ENCODE measurements at places on chromosomes 11 and 22. TPM values are rescaled to one million over a fixed set of nuclear protein-coding genes. Genes with fewer than 3 reads are reported as not detected.
A peak's percentile ranks its signal among the peaks of the same experiment; 100 is the strongest.

DNA sequence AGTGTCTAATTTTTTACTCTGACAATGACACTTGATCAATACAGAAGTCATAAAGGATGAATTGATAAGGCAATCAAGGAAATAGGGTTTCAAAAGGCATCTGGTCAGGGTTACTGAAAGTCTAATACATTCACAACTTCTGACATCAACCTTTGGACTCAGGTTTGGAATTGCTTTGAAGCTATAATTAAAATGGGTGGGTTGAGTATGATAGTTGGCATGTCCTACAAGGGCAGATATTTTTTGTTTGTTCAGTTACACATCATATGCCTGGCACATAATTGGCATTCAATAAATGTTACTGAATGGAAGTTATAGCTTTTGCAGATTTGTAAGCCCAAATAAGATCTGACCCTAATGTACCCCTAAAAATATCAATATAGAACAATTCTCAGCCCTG, 7.3 kb upstream of the FUT4 start:
- DNase-seq: no peak
- no peaks in the 10 kb centered on the region for H3K36me3 ChIP-seq
- H3K27ac ChIP-seq: no peak overlapping the region
- H3K27me3 ChIP-seq: no peaks in the 10 kb centered on the region
- no peak overlapping the region for H3K4me3 ChIP-seq

DNA sequence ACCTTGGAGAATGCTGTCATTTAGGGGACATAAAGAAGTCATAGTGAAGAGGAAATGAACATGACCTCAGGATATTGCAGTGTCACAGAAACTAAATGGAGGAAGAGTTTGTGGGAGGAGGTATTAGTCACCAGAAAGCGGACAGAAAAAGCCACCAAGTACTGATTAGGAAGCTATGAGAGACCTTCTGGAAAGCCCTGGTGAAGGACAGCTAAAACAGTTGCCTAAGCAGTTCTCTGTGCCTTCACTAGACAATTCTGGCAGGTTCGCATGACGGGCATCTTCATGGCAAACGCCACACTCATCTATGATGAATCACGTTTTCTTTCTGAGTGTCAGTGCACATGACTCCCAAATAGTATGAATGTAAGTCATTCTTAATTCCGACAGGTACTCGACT, 325.8 kb downstream of the C11orf87 start:
- H3K4me3 ChIP-seq: no peak overlapping the region
- H3K4me1 ChIP-seq: peaks cover 30% of the 10 kb centered on the region
- no peak for DNase-seq
- peak overlapping the region; percentile 46 for H3K27ac ChIP-seq
- no peaks in the 10 kb centered on the region for H3K27me3 ChIP-seq

- no peaks in the 10 kb centered on the region for H3K36me3 ChIP-seq
- no peak overlapping the region for H3K4me3 ChIP-seq
- H3K27me3 ChIP-seq: peaks cover 48% of the 10 kb centered on the region
- no peak for DNase-seq
These were observed 5.4 kb downstream of the FJX1 start for GRCh38 chr11:35623621-35624168.

- H3K27ac ChIP-seq: no peak overlapping the region
- H3K27me3 ChIP-seq: peaks cover 5% of the 10 kb centered on the region
- H3K4me3 ChIP-seq: no peak overlapping the region
- DNase-seq: no peak
These were observed 4.5 kb downstream of the PARVA start for GRCh38 chr11:12381875-12382274.

DNA sequence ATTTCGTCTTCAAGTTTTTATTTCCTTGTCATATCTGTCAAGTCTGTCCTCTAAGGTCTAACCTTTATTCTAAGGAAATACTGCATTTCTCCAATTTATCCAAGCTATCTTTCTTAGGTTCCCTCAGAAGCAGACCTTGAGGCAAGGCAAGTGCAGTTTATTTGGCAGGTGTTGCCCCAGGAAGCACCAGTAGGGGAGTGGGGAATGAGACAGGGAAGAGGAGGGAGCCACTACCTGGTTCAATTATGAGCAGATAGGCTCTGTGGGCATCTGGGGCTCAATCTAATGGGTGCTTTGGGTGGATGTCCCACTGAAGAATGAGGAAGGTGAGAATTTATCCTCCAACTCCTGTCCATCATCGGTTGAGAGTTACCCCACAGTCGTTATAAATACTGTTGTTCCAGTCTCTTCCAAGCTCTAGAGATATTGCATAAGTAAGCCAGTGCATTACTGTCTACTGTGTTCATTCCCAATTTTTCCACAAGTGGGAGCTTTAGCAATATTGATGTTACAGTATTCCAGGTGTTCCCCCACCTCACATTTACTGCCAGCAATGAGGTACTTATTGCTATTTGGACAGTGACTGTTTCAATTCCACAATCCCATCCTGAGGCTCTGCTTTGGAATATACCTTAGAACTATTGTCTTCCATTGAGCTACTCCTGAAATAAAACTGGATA, 154.9 kb upstream of the CEP126 start:
- H3K4me3 ChIP-seq: no peak overlapping the region
- no peak overlapping the region for H3K27ac ChIP-seq
- no peaks in the 10 kb centered on the region for H3K27me3 ChIP-seq
- no peaks in the 10 kb centered on the region for H3K36me3 ChIP-seq
- no peak for DNase-seq
- no peaks in the 10 kb centered on the region for H3K4me1 ChIP-seq

GRCh38 chr11:35122308-35122707, 16.7 kb upstream of the CD44 start:
- H3K36me3 ChIP-seq: no peaks in the 10 kb centered on the region
- peaks cover 45% of the 10 kb centered on the region for H3K4me1 ChIP-seq

Gene THOC5
- 55.5 TPM for total RNA-seq

Gene CFAP300
- total RNA-seq: not detected

Gene CDC42BPG
- 1.9 TPM for total RNA-seq

Gene DDIAS
- total RNA-seq: 6.7 TPM

Gene CLDN5
- 39.6 TPM for total RNA-seq

Gene OSM
- total RNA-seq: 8.7 TPM
